KG1 (cell line): ENCODE measurements at places on chromosomes 4 and X.
A peak's percentile ranks its signal among the peaks of the same experiment; 100 is the strongest.

DNA sequence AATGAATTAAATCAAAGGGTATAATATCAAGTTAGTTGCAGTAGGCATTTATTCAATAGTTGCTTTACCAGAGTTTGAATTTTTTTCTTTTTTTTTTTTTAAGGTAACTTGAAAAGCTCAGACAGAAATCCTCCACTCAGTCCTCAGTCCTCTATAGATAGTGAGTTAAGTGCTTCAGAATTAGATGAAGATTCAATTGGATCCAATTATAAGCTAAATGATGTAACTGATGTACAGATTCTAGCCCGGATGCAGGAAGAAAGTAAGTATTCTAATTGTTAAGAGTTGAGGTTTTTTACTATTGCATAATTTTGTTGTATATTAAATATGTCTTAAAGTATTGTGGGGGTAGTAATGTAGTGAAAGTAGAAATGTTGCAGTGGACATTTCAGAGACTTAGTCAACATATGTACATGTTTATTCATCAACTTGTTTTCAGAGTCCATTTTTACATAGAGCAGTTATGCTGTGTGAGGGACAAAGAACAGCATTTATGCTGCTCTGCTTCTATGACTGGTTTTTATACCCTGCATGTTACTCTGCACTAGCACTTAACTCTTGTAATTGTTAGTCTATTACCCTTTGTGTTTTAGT is 38.4 kb downstream of the SLAIN2 start:
- DNase-seq = no peak

DNA sequence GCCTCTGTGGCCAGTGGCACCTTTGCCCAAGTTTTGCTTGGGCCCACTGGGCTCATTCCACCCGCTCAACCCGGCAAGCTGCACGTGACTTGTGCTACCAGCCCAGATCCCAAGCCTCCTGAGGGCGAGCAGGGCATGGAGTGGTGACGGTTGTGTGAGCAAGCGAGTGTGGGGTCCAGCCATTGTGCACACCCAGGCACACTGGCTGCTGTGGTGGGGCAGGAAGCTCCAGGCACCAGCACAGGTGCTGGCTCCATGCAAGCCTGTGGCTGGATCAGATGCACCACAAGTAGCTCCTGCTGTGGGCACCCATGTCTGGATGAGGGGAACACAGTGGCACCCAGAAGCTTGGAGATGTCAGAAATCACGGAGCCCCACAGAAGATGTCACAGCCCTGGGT is 557.0 kb upstream of the GNPDA2 start:
- DNase-seq = no peak

DNA sequence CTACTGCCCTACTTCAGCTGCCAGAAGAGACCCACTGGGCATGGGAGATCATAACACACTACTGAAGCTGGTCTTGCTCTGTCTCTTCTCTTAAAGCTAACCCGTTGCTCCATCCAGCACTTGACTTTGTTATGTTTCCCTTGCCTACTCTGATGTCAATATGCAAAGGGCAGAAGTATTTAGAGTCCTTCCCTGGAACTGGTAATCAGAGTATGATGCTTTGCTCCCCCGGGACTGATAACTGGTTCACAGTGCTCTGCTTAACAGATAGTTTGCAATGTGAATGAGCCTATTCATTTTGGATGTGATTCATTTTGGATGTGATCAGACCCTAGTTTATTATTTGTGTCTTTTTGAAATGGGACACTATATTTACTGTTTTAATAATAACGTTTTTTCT is 12.3 kb upstream of the UCP1 start:
- DNase-seq = no peak

GRCh38 chr4:111326450-111326849 is 703.6 kb upstream of the PITX2 start:
- no peak for DNase-seq

GRCh38 chrX:130704053-130705038 is 198.7 kb downstream of the ENOX2 start:
- no peak for DNase-seq

DNA sequence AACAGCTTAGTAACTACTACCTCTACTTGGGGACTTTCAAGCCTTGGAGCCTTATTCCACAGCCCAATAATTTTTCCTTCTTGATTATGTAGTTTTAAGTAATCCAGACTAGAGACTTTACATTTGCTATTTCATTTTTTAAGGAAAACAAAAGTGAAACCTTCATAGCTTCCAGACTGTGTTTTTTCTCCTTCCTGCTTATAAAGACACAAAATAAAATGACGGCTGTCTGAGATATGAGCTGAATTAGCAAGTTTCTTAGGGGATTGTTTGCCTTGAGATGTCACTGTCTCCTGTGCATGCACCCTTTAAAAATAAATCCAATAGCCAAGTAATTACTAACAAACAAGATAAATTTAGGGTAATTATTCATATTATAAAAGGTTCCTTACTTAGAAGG is 78.8 kb upstream of the PACRGL start:
- no peak for DNase-seq

DNA sequence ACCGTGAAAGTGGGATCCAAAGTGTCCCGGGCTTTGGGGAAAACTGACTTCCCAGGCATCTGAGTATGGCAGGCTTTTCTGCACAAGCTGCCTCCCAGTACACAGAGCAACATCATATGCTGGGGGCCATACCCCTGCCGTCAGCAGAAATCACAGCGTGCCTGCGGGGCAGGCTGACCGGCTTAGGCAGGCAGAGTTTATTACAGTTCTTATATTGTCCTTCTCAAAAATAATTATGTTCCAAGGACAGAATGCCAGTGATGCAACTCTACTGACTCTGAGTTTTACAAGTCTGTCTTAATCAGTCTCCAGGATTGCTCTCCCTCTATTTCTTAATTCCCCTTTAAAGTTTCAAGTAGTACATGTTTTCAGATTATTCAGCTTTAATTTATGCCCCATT is 37.0 kb downstream of the IL21 start:
- DNase-seq = no peak

DNA sequence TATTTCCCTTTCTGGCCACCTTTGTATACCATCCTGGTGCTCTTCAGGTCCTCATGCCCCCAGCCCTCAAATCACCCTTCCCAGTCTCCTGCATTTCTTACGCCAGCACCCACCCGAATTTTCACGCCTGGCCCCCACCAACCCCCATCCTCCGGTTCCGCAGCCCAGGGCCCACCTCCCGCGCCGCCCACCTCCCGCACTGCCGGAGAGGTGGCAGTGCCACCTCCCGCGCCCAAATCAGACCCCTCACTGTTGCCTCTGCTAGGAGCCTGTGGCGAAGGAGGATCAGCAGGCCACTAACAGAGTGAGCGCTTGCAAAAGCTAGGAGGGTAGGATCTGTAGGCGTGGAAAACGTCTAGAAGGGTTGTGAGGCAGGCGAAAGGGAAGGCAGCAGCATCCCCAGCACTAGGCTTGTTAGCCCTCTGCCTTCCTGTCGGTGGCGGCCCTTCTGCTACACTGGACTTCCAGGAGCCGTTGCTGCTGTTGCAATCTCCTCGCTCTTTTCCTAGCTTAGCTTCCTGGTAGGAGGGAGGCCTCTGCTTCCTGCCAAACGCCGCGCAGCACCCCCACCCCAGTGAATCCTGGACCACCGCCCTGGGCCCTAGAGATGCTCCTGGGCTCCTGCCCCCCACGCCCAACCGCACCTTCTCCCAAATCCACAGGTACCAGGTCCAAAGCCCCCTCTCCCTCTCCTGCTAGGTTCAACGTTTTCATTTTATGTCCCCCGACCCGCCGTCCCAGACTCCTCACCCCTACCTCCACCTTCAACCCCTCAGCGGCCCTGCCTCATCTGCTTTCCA is 51.0 kb downstream of the SPIN2B start:
- no peak for DNase-seq

DNA sequence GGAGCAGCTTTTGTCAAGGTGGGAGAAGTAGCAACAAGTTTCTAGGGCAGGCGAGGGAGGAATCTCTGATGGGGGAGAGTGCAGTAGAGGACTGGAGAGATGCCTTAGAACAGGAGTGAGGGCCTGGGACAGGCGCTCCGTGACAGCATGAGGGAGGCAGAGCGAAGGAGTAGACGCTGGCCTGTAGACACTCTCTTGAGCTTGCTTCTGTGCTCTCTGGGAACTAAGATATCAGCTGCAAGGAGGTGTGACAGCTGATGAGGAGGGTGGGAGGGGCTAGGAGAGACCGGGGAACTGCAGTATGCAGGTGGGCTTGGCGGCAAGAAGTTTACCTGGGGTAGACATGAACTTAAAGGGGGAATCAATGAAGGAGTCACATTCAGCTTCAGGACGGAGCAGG is 35.7 kb downstream of the MECP2 start:
- DNase-seq = no peak

DNA sequence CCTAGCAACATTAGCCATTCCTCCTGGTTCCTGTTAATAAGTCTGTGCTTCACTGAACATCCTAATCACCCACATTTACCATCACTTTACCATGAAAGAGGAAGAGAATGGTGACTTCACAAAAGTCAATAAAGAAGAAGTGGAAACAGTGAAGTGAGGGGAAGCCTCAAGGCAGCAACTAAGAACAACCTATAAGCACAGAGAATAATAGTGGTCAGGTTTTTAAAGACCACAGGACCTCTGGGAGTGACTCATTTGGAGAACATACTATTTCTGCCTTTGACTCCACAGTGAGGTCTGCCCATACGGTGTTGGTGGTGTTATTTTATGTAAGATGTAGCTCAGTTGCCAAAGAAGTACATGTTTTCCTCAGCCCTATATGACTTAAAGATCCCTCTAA is 86.0 kb upstream of the TET2 start:
- peak; percentile 56 for DNase-seq

DNA sequence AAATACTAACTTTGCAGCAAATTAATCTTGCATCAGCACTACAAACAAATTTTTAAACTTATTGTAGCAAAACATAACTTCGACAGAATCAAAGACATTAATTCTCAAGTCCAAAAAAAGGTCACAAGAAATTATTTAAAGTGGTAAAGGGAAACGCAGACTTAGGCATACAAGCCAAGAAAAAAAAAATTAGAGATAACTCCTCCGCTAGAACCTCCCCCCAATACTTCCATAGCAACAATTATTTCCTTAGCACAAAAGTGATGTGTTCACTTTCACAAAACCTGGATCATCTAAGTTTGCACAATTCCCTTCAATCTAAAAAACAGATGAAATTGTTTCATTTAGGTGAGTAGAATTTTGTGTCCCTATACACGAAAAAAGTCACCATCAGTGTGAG is 1.1 kb downstream of the LRBA start:
- DNase-seq = no peak

GRCh38 chr4:143736861-143737260 is 36.4 kb upstream of the FREM3 start:
- DNase-seq = no peak

DNA sequence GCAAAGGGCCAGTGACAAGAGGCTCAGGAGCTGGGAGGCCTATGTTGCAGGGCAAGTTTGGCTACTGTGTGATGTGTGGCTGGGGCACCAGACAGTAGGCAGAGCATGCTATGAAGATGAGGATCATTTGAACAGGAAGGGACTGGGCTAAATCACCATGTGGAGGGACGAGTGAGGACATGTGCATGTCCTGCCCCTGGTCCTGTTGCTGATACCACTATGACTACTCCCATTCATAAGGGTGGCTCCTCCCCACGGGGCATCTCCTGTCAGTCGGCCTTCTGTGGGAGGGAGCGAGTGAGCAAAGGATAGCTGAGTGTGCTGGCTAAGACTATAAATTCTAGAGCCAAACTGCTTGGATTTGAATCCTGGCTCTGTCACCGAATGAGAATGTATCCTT is 139.2 kb downstream of the TMEM164 start:
- DNase-seq = no peak

DNA sequence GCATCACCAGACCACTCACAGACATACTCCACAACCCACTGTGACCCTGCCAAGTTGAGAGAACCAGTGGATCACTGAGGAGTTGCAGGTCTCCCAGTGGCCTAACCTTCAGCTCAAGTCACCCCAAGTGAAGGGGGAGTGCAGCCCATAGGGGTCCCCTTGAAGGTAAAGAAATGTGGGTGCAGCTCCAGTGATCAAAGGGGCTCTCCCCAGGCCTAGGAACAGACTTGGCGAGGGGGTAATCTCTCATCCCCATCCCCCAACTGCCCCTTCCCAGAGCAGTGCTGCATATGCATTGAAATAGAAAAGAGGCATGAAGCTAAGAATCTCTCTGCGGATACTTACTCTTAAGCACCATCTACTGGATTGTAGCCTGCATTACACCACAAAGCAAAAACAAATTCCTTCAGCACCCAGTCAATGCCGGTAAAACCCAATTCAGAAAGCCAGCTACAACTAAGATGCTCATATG is 27.0 kb downstream of the MAGEE1 start:
- DNase-seq = no peak

DNA sequence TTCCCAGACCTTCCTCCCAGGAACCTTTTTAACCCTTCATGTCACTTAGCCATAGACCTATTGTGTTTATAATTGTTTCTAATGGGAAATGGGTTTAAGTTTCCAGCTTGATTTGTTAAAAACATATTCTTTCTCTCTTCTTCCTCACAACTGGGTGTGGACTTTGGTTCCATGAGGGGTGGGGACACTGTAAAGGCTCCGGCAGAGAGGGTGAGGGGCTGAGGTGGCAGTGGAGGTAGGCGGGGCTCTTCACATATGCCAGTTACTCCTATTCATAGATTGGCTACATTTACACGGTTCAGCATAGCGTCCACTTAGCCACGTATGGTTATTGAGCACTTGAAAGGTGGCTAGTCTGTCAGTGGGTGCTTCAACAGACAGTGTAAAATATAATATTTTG is 7.8 kb downstream of the INTS6L start:
- no peak for DNase-seq

DNA sequence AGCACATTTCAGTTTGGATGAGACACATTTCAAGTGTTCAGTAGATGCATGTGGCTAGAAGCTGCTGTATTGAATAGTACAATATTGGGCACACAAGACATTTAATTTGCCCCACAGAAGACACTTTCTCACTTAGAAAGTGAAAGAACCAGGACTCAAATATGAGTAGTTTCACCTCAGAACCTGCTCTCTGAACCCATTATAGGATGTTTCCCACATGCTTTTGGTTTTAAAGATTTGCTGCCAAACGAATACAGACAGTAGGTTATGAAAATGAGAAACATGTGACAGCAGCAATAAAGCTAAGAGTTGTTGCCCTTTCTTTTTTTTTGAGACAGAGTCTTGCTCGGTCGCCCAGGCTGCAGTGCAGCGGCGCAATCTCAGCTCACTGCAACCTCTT is 32.3 kb downstream of the C4orf54 start:
- DNase-seq = no peak

GRCh38 chrX:125894947-125895346 is 271.1 kb downstream of the DCAF12L2 start:
- DNase-seq = no peak

- no peak for DNase-seq
These were observed 41.5 kb upstream of the DCAF8L2 start for GRCh38 chrX:27548624-27549023.

GRCh38 chr4:26879805-26880204 is 19.2 kb downstream of the STIM2 start:
- no peak for DNase-seq

GRCh38 chr4:74460833-74461232 is 15.9 kb downstream of the AREG start:
- no peak for DNase-seq

DNA sequence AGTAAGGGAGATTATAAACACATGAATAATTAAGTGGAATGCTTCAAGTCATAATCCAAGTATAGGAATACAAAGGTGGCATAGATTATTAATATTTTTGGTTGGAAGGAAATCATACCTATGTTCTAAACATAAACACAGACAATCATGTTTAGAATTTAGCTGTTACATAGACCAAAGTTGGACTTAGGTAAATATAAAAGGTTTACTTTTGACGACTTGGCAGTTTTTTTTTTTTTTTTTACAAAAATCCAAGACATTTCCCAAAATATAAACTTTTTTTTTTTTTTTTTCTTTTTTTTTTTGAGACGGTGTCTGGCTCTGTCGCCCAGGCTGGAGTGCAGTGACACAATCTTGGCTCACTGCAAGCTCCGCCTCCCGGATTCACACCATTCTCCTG is 3.5 kb upstream of the N4BP2 start:
- DNase-seq = no peak
